GDM1 (cell line): ENCODE measurements at places on chromosomes 7 and 10.
A peak's percentile ranks its signal among the peaks of the same experiment; 100 is the strongest.

DNA sequence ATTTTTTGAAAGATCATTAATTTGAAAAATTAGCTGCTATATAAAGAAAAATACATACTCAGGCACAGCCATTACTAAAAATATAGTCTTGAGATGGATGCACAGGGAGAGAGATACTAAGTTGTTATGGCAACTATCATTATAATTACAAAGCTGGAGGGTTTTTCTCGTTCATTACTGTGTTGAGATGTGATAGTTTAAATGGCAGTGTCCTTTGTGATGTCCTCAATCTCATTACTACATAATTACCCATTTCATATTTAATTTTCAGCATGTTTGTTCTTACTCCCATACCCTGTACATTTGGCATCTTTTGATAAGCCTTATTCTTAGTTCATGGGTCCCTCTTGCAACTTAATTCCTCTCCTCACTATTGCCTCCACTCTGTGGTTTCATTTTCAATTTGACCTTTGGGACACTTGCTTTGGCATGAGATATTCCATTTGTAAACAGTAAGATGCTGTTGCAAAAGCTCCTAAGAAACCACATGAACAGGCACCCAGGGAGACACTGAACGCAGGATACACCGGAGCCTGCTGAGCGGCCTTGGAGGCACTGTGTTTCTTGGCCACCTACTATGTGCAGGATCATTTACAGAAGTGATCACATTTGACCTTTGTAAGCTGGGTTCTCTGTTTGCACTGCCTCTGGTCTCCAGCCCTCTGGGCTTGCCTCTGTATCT, 4.8 kb upstream of the CPXM2 start:
- no peak for DNase-seq

GRCh38 chr7:142301299-142301698, 43.4 kb upstream of the PRSS58 start:
- peak; percentile 60 for DNase-seq

- no peak for DNase-seq
These were observed 71.3 kb downstream of the AP3M1 start for GRCh38 chr10:74079028-74079935.

DNA sequence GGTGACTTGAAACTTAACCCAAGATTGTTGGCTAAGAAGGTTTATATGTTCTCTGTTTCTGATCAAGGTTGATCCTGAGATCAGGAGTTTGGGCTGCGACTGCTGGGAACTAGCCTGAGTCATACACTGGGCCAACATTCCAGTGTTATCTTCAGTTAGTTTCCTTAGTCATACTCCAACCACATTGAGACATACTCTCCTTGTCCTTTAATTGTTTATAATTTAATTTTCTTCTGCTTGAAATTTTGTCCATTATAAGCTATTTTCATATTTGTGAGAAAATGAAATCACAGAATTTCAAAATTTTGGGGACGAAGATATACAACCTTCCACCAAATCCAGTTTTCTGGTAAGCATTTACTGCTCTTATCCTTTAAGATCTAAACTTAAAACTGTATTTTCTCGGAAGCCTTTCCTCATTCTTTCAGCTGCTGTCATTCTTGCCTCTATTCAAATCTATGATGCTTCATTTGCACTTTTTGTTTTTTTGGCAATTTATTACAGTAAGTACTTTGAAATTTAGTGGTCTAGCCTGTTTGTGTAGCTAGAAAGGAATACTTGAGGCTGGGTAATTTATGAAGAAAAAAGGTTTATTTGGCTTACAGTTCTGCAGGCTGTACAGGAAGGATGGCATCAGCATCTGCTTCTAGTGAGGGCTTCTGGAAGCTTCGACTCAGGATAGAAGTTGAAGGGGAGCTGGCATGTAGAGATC, 63.4 kb upstream of the POT1 start:
- DNase-seq, result no peak

GRCh38 chr10:35453855-35454532, 117.7 kb downstream of the CCNY start:
- DNase-seq, result no peak

- DNase-seq, result no peak
These were observed 12.1 kb upstream of the SHH start for GRCh38 chr7:155824227-155824886.

DNA sequence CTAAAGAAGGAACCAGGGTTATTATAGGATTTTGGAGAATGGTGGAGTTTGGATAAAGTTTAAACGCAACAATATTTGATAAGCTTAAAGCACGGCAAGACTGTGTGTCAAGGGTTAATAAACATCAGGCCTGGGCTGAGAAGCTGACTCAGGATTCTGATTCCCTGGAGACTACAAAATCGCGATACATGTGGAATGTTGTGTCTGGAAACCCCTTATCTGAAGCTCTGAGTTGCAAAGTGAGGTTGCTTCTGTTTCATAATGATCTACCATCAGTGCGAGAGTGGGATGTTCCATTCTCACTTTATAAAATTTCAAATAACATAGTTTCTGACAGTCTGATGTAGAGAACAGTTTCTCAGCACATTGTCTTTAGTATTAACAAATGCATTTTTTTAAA, 7.8 kb downstream of the C1GALT1 start:
- DNase-seq, result no peak

DNA sequence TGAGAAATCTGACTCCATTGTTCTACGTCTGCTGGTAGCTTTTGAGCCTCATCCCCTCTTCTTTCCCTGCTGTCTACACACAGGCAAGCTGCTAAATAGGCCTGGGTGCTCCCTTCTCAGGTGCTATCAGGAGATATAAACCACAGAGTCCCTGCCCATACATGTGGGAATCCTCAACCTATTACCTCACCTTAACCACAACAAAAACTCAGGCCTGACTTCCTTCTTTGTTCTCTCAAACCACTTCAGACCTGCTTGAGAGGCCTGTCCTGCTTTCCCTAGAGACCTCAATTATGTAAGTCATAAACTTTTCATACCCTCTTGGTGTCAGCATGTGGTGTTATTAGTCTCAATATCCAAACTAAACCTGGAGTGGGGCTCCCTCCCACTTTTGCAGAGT, 75.0 kb upstream of the MAGI2 start:
- DNase-seq, result no peak

DNA sequence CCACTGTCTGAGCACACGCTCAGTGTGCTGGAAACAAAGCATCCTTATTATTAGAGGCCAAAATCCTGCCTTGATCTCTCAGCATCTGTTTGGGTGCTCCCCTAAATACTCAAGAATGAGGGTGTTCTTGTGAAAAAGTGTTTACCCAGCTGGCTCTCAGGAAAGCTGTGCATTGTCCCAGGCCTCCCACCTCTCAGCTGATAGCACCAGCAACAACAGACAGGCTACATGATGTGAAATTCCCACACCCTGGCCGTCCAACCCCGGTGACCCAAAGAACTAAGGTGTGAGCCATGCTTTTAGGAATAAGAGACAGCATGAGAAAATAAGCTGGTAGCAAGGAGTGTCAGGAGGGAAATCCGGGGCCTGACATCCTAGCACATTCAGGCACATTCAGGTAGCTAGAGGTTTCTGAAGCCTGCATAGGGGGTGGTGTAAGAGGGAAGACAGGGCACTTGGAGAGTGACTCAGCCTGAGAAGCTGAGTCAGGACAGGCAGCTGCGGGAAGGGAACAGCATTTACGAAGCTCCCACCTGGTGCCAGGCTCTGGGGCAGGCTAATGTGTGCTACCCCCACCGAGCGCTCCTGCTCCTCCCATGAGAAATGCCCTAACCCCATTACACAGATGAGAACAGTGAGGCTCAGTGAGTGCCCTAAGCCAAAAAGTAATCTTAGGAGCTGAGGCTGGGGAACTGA, 205.6 kb downstream of the GRID1 start:
- DNase-seq, result no peak

DNA sequence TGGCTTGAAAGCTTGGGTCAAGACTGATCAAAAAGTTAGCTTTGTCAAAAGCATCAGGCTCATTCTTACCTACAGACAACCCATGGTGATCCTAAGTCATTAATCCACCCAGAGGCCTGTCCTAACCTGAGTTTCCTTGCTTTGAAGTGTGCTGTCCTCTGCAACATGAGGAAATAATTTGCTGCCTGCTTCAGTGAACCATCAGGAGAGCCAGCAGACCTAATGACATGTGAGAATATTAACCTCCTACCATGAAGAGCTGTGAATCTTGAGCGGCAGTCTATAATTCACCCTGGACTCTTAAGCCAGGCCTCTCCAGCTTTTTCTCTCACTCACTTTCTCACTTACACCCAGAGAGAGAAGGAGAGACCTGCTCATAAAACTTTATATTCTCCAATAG, 590.0 kb downstream of the LRMDA start:
- no peak for DNase-seq

DNA sequence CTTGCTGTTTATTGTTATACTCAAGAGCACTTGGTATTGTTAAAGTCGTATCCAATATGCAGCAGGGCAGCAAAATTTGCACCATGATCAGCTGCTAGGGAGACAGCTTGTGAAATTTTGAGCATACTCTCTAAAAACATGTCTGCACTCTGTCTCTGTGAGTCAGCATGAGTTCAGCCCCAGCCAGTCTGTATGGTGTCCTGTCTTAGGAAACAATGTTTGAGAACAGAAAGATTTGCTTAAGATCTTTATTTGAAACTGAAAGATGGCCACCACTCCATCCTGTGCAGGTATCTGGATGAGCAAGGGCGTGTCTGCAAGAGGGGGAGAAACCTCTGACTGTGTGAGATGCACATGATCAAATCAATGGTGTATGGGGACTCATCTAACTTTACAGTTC, 97.1 kb downstream of the GNAI1 start:
- no peak for DNase-seq

GRCh38 chr7:150814328-150815001, 13.9 kb downstream of the TMEM176A start:
- DNase-seq, result no peak

DNA sequence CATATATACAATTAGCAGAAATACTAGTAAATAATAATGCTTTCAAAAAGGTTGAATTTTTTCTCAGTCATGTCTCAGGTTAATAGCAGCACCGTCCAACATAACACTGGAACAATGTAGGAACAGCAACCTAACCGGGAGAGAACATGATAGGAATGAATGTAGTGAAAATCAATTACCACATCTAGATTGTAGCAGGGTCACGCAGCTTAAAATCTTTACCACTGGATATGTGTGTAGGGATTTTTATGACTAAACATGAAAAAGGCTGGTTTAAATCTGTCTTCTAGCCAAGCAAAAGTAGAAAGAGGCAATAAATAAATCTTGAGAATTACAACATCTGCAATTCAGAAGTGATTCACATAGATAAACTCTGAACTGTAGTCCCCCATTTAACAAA, 326.0 kb downstream of the DGKB start:
- no peak for DNase-seq

DNA sequence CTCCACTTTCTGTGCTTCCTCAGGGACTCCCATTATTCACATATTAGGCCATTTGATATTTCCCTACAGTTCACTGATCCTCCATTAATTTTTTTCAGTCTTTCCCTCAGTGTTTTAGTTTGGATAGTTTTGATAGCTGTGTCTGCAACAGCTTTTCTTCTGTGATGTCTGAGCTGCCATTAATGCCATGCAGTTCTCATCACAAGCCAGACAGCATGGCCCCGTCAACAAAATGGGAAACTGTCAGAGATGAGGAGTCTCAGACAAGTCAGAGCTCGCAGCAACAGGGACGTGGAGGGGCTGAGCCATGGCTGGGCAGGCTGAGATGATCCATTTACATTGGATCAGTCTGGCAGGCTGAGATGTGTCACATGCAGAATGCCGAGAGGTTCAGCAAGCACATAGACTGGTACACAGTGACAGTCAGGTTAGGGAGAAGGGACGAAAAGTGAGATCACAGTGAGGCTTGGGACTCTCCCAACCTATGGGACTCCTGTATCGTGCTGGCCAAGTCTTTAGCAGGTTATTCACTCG, 65.4 kb downstream of the NPS start:
- DNase-seq, result no peak

- DNase-seq, result no peak
These were observed 22.6 kb downstream of the COL28A1 start for GRCh38 chr7:7512861-7513597.

DNA sequence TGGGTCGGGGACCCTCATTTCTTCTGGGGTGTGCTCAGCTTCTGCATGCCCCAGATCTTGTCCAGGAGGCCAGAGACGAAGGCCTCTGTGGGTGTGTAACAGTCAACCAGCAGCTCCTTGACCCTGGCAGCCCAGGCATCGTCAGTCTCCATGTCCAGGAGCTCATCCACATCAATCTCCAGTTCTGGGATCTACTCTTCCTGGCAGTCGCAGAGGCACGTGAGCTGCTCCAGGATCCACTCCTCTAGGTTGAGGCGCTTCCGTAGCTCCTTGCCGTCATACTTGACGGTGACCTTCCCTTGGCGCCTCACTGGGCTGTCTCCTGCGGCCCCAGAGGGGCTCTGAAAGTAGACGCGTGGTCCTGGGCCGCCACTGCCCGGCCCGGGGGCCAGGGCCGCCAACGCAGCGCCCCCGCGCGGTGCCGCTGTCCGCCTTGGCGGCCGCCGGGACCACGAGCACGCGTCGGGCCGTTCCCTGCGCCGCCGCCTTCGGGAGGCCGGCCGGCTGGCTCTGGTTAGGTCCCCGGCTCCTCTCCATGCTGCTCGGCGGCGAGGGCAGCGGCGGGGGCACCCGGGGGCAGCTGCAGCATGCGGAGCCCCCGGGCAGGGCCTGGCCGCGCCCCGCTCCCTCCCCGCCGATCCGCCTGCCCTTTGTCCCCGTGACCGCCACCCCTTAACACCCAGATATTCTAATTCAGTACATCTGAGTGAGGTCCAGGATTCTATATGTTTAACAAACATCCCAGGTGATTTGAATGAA, 170.5 kb downstream of the SEPTIN7 start:
- DNase-seq, result no peak

- DNase-seq, result no peak
These were observed 105.0 kb upstream of the WDR11 start for GRCh38 chr10:120746001-120746777.

GRCh38 chr7:47088329-47089067, 493.4 kb downstream of the TNS3 start:
- DNase-seq, result no peak

DNA sequence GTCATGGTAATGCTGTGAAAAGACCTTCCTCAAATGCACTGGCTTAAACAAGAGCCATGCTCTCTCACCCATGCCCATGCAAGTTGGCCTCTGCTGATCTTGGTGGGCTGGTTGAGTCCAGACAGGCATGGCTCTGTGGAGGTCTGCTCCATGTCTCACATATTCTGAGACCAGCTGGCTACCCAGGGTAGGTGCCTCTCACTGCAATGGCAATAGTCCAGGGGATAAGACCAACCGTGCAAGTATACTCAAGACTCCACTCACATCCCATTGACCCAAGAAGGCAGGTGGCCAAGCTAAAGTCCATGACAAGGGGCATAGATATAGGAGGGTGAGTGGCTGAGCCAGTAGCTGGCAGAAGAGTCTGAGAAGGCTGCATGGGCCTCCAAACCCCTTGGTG, 14.2 kb upstream of the EBF3 start:
- no peak for DNase-seq

DNA sequence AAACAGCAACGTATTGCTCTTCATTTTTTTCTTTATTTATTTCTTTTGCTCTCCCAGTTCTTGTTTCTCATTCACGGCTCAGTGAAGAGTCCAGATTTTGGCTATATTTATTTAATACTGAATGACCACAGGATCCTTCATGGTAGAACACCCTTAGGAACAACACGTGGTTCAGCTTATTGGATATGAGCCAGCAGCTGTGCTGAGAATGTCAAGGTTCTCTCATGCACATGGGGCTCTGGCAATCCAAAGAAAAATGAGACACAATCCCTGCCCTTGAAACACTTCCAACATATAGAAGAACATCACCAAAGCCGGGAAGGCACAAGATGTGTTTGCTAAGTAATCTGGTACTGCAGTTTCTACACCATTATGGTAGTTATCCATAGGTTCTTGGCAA, 852.9 kb downstream of the SORCS1 start:
- DNase-seq, result no peak

GRCh38 chr7:157651366-157652160, 314.8 kb downstream of the DNAJB6 start:
- DNase-seq, result no peak

GRCh38 chr10:60417024-60417423, 27.3 kb upstream of the ANK3 start:
- DNase-seq, result no peak
